ENCODE measurements at places on chromosomes 3 and 15.

DNA sequence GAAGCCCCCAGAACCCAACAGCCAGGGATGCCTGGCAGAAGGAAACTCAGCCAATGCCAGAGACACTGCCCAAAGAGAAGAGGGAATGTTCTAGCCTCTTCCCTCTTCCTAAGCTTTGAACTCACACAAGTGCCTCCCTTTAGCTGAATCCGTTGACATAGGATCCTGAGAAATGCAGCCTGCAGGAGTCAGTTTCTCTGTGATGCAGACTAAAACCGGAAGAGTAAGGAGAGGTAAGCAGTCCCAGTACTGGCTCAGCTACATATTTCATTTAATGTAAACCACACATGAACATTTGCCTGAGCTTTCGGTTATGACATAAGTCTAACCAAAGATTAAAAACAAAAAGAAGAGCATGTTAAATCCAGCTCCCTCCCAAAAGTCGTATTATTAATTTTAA lies 768.7 kb downstream of the TBL1XR1 start:
- no peak for DNase-seq

DNA sequence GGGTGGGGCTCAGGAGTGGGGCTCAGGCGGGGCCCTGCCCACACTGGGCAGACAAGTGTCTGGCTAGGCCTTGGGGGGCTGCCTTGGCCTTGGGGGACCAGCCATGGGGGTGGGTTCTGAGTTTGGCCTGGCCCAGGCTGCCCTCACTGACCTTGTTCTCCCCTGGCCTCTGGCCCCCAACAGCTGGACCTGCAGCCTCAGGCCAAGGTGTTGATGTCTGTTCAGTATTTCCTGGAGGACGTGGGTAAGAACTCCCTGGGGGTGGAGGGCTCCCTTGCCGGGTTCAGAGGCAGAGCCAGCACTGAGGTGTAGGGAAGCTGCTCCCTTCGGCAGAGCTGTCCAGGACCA lies 20.0 kb downstream of the PRKCD start:
- DNase-seq = no peak

DNA sequence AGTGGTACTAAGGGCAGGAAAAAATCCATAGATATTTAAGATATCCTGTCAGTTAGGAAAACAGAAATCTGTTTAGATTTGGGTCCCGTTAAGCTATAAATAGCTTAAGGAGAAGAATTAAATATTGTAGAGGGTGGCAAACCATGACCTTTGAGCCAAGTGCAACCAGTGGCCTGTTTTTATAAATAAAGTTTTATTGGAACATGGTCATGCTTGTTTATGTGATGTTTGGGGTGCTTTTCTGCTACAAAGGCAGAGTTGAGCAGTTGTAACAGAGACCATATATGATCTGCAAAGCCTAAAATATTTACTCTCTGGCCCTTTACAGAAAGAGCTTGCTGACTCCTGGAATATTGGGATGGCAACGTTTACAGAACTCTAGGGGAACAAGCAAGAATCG lies 66.3 kb downstream of the SQOR start:
- DNase-seq = no peak

DNA sequence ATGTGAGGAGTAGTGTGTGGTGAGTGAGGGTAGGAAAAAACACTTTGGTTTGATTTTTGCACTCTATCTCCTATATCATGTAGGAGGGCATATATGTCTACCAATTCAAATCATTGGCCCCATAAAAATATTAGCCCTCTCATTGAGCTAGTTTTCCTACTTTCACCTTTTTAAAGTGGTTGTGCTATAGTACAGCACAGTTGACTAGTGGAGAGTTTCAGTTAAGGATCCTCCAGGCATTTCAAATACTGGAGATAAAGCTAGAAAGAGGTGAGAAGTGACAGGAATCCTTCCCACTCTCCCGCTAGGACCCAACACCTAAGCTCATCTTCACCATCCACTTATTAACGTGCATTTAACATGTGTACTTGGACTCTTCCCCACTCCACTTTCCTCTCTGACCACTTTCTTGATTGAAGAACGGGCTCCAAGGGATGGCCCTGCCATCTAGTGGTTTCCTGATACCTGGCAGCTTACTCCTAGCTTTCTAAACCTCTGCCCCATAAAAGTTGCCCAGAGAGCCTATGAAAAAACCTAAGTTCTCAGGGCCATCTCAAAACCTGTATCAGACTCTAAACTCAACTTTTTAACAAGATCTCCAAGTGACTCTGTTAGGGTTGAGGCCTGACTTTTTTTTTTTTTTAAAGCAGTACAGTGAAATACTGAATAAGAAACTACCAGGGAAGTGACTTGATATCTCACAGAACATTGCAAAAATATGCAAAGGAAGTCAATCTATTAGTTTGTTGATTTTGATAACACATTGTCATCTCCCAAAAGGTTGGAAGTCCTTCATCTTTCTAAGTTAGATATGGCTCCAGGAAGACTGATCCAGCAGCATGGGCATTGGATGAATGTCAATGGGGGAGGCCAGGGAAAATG lies 17.9 kb downstream of the IL12A start:
- DNase-seq = peak; percentile 70

- DNase-seq = no peak
Observed at GRCh38 chr3:8325306-8325705, 176.3 kb upstream of the LMCD1 start.

DNA sequence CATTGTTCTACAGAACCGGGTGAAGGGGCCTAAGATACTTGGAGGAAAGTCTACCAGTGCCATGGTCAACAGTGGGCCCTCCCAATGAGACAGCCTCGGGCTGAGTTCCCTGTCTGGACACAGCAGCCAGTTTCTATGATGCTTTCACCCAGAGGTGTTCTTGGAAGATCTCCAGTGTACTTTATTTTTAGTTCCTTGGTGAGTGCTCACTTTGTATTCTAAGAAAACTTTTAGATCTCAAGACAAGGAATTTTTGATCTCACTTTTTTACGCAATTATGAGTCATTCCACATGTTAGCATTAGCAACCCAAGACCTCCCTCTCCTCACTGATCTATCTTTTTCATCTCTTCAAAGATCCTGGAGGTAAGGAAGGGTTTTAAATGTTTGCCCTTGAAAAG lies 287.7 kb downstream of the RORA start:
- no peak for DNase-seq

DNA sequence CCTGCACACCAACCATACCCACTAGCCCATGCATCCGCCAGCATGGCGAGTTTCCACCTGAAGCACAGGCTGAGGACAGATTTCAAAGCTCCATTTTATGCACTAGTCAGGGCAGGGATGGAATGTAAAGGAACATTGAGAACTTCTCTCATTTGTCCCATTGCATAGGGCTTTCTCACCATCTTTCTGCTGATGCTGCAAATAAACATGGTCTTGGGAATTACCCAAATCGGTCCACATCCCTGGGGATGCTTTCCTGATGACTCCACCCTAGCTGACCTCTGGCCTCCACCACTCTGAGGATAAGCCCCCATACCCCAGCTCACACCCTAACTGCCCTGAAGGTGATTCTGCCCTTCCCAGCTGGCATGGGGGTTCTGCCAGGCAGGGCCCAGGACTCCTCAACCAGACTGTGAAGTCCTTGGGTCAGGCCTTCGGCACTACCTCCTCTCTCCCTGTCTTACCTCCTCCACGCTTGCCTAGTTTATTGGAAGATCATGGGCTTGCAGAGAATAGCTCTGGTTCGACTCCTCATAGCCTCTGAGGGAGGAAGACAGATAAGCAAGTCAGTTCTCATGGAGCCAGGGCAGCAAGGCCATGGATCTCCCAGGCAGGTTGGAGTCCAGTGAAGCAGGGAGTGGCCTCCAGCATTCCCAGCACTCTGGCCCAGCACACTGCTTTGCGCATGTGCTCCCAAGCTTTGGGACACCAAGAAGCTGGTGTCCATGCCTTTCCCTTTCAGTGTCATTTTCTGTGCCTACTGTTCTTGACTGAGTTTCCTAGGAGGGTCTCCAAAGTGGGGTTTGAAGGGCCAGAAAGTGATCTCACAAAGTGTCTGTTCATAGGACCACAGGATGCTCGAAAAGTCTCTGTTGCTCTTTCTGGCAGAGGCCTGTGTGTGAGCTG lies 27.6 kb upstream of the XYLB start:
- no peak for DNase-seq

GRCh38 chr15:77032052-77032646 lies 37.2 kb downstream of the PSTPIP1 start:
- DNase-seq = no peak

DNA sequence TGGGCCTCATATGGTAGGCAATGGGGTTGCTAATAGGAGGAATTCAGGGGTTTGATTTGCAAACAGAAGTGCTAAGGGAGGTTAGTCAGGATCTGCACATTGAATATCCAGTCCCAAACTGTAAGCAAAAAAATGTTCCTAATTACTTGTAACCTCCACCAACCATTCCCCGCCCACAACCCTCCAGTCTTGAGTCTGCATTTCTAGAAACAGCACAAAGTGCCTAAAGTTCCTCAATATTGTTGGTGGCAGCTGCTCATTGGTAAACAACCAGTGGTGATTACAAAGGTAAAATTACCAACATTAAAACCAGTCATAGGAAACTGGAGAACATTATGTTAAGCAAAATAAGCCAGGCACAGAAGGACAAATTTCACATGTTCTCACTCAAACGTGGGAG lies 18.9 kb downstream of the HDC start:
- no peak for DNase-seq

DNA sequence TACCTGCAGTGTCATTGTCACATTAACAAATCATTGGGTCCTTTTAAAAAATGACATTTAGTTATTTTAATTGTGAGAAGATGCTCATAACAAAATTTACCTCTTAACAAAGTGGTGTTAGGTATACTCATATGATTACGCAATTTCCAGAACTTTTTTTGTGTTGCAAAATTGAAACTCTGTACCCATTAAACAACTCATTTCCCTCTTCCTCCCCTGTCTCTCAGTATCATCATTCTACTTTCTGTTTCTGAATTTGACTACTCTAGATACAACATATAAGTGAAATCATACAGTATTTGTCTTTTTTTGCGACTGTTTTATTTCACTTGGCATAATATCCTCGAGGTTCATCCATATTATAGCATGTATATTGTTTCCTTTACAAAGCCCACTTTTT lies 58.7 kb upstream of the CHST2 start:
- no peak for DNase-seq

DNA sequence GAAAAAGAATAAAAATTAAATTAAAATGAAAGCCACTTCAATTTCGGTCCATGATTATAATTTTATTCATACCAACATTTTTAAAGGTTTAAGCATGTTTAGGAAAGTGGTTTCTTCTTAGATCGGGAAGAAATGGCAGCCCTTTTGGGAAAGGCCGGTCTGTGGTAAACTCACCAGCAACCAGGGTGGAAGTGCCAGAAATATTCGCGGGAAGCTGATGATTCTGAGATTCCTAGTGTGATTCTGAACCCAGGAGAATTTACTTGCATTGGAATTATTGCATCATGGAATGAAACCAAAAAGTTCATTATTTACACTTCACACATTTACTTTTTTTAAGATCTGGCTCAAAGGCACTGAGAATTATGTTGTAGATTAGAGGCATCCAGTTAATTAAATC lies 97.2 kb upstream of the CCNL1 start:
- DNase-seq = no peak

DNA sequence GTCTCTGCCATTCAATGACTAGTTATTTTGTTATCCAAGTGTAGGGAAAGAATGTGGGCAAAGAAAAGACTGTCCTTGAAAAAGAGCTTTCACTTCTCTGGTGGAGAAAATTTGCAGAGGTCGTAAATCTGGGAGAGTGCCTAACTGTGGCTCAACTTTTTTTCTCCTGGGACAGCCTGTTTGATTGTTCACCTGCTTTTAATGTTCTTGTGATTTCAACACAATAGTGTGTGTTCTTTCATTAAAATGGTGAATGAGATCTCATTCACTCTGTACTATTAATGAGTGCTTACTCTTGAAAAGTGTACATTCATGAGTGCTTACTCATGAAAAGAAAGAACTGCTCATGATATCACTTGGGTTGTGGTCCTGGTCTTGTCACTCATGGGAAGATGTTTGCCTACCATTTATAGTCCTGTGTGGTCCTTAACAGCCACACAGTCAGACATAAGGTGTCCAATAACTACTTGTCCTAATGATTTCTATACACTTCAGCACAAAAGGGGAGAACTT lies 567.3 kb downstream of the GRM7 start:
- DNase-seq = peak; percentile 19

DNA sequence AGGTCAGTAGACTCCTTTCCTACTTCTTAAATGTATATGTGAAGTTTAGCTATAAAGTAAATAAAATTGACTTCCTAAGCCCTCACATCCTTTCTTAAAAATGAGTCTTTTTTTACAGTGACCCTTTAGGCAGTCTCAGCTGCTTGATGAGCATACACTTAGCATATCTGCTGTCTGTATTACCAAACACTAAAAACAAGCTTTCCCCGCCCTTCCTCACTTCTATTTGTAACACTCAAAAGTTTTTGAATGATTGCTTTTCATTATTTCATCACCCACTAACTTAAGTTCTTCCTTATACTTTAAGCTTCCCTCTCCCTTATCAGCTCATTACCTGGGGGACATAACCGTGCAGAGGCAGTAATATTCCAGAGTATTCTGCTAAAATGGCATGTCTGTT lies 89.4 kb downstream of the PLOD2 start:
- DNase-seq = no peak

- DNase-seq = no peak
Observed at GRCh38 chr15:60087561-60087960, 83.5 kb downstream of the FOXB1 start.

DNA sequence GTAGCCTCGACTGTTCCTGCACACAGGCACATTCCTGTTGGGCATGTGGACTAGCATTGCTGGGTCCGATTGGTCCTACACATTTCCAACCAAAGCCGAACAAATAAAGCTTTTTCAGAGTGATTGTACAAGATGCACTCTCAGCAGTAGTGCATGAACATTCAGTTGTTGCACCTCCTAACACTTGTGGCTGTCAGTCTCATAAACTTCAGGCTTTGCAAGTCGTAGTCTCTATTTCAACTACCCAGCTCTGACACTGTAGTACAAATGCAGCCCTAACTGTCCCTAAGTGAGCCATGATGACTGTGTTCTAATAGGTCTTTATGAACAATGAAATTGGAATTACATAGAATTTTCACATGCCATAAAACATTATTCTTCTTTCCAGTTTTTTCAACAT lies 281.7 kb upstream of the ATP10A start:
- DNase-seq = no peak

DNA sequence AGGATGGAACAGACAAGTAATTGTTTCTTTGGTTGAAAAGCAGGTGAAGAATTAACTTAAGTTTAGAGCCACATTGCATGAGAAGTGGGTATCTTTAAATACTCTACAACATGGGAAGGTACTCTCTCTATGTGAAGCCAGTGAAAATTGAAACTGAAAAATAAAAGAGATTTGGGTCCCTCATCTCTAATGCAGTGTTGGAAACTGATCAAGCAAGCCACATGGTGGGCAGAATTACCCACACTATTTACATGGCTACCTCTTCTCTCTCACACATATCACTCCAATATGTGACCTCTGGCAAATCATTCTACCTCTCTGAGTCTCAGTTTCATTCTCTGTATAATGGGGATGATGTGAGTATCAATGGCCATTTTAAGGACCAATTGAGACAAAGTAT lies 339.0 kb downstream of the IL5RA start:
- no peak for DNase-seq

GRCh38 chr3:136844724-136845123 lies 17.3 kb upstream of the NCK1 start:
- no peak for DNase-seq

GRCh38 chr15:60704129-60704528 lies 225.2 kb upstream of the ICE2 start:
- DNase-seq = no peak

All from NCI-H510A treated with DMSO at 0.1 percent for 48 hours (cell line).